ENCODE measurements at places on chromosomes 3 and 15.

DNA sequence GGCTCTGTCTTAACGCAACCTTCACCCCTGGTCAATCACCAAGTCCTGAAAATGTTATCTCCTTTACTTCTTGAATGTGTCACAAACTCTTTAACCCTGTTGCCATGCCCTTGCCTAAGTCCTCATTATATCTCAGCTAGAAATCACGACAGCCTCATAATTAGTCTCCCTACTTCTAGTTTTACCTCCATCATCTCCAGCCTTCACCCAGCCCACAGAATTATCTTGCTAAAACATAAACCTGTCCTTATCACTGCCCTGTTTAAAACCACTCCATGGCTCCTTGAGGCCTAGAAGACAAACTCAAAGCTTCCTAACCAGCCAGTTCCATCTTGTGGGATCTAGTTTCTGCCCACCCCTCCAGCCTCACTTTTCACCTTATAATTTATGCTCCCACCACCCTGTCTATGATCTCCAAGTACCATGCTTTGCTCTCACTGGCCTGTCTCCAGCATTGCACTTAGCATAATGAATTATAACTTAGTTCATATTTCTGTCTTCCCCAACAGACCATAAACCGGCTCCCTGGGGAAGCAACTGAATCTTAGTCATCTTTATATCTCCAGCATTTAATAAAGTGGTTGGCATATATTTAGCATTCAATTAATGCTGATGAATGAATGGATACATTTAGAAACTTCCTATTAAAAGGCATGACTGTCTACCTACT lies 39.2 kb downstream of the GPR176 start:
- DNase-seq = no peak

- DNase-seq = no peak
These were observed 54.3 kb downstream of the AAGAB start for GRCh38 chr15:67199881-67200763.

DNA sequence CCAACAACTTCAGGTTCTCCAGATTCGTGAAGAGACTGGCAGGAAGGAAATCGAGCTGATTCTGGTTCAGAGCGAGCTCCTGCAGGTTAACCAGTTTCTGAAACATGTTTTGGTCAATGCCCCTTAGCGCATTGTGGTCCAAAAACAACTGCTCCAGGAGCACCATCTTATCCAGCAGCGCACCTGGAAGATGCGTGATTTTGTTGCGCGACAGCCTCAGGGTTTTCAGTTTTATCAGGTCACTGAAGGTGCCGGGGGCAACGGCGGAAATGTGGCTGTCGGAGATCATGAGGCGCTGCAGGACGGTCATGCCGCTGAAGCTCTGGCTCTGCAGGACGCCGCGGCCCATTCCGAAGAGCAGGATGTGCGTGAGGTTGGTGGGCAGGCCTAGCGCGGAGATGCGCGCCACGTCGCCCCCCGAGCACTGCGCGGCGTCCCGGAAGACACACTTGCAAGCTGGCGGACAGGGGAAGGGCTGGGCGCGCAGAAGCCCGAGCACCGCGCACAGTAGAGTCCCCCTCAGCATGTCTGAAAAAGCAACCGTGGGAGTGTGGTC lies 1.2 kb downstream of the GP5 start:
- no peak for DNase-seq

GRCh38 chr3:77539014-77539413 lies 499.1 kb downstream of the ROBO2 start:
- DNase-seq = no peak

- peak; percentile 43 for DNase-seq
These were observed 35.0 kb upstream of the TJP1 start for GRCh38 chr15:29857221-29857789.

DNA sequence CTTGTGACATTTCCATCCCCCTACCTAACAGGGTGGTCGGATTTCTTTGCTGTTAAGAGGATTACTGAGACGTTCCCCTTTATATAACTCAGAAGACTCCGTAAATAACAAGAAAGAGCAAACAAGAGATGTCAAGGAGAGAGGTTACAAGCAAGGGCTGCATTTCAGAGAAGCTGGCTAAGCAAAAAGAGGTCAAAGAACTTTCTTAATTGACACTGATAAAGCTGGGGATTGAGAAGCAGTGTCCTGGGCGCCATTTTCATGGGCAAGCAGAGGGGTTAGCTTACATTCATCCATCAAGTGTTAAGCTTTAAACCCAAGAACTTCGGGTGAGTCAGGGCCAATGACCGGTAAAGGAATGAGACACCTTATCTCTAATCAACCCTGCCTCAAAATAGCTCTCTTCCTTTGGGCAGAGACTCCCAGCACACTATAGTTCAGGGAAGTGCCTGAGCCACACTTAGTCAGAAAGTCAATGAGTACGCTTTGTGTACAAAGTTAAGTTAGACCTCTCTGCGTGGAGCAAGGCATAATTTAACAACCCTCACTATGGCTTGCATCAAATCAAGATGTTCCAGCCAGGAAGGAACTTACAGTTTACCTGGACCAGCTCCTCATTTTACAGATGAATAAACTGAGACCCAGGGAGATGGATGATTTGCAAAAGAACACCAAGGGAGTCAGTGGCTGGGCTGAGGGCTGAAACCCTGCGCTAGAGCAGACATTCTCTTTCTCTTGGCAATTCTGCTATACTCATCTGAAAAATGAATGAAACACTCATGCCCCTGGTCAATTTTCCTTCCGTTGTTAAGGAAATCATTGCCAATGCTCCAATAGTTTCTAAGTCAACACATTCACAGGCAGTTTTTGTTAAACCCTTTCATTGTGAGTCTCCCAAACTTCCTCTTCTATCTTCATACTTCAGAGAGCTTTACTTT lies 44.6 kb downstream of the CCNL1 start:
- no peak for DNase-seq

GRCh38 chr3:102165367-102165766 lies 269.4 kb upstream of the ZPLD1 start:
- no peak for DNase-seq

GRCh38 chr3:63921741-63922482 lies 9.7 kb upstream of the SCAANT1 start:
- no peak for DNase-seq

GRCh38 chr15:93500155-93500554 lies 411.1 kb upstream of the RGMA start:
- DNase-seq = no peak

- no peak for DNase-seq
These were observed 155.1 kb downstream of the LRTM1 start for GRCh38 chr3:54772746-54773145.

DNA sequence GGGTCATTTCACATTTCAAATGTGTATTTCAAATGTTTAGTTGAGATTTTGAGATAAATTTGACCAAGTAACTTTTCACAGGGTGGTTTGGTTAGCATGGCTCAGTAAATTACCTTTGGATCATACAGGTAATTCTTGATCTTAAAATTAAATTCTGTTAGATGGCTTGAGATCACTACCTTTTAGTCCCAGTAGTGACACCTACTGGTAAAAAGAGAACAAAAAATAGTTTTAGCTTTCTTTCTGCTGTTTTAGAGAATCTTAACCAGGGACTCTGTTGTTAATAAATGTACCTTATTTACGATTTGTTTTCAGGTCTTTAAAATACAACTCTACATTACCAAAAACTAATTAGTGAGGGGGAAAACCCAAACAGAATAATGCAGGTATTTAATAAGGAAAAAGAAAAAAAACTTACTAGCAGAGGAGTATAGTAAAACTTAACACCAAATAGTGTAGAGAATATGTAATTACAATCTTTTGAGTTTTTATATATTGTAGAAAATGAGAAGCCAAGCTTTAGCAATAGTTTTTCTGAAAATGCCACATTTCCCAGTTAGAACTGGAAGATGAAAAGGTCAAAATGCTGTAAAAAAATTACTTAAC lies 620.3 kb upstream of the AGTR1 start:
- no peak for DNase-seq

DNA sequence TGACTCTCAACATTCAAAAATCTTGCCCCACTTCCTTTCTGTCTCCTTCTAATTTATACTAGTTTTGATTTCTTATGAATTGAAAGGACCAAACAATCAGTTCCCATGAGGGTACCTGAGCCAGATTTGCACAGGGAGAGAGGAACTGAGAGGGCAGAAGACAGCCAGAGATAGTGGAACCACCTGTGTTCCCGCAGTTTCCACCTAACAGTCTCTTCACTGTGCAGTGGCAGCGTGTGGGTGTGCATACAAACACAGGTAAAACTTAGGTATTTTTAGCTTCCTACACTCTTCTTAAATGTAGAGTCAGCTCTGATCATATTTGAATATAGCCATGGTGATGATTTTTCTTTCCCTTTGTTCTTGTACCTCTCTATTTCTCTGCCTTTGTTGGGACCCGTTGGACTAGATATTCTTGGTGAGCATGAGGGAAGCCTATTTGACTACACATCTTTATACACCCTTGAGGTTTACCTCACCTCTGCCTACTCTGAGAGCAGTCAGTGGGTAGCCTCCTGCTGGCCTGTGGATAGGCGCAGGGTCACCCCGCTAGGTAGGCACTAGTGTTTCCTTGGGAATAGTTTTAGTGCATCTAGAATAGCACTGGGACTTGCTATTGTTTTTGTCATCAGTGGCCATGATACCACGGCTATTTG lies 58.8 kb downstream of the MAP3K13 start:
- DNase-seq = no peak

- DNase-seq = no peak
These were observed 21.5 kb downstream of the DOCK3 start for GRCh38 chr3:50696276-50696675.

GRCh38 chr3:37861620-37862041 lies at the start of gene CTDSPL:
CTDSPL (plus strand) TSS chr3:37861880; CDS start chr3:37862200, 320 bp downstream.
- DNase-seq = peak; percentile 18

DNA sequence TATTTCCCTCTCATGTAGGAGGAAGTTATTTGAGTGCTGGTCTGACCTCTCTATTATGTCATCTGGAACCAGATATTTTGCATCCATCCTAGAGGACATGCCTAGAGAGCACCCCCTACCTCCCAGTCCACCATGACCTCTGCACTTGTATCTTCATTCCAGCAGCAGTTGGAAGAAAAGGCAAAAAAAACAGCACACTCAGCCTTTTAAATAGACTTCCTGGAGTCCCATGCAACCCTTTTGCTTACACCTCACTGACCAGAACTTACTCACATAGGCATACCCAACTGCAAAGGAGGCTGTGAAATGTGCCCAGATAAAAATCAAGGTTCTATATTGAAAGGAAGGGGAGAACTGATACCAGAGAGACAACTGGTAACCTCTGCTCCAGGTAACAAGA lies 92.3 kb upstream of the FHIT start:
- no peak for DNase-seq

GRCh38 chr3:122692674-122693073 lies 12.0 kb downstream of the PARP14 start:
- no peak for DNase-seq

GRCh38 chr15:91853511-91853947 lies at the start of gene SLCO3A1:
SLCO3A1 (plus strand) TSS chr15:91853708.
- DNase-seq = no peak

DNA sequence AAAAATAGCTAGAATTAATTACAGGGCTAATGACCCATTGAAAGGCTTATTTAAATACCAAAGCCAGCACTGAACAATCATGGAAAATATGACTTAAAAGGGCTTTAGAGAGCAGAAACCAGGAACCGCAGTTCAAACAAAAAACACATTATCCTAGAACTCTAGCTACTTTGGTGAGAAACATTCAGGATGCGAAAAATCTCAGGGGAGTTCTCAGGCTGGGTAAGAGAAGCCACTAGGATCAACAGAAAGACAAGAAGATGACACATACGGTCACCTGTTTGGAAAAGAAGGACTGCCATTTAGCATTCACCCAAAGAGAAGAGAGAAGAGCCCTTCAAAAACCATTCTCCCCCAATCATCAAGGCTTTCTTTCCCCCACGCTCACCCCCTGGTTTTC lies 75.6 kb upstream of the ICE2 start:
- no peak for DNase-seq

All from NCI-H2029 (cell line).